ENCODE measurements at places on chromosomes 16 and 17. TPM values are rescaled to one million over a fixed set of nuclear protein-coding genes. Genes with fewer than 3 reads are reported as not detected.

TAX1BP3 gene
- 146 TPM for total RNA-seq

SDR42E1 gene
- 9.9 TPM for total RNA-seq

RRAD gene
- 2.3 TPM for total RNA-seq

CTF1 gene
- total RNA-seq, result 2.6 TPM

PLXDC1 gene
- 6.3 TPM for total RNA-seq

SEZ6L2 gene
- total RNA-seq, result 2.6 TPM

GRAPL gene
- total RNA-seq, result not detected

EVPLL gene
- total RNA-seq, result not detected

SPN gene
- total RNA-seq, result not detected

TOX3 gene
- not detected for total RNA-seq
